Central memory CD8-positive, alpha-beta T cell (primary cell): ENCODE measurements at places on chromosomes 11 and 22.

- no peak overlapping the region for H3K4me3 ChIP-seq
- no peak for DNase-seq
- H3K4me1 ChIP-seq = peaks cover 25% of the 10 kb centered on the region
Measured at GRCh38 chr22:17949642-17950473, 74.5 kb downstream of the MICAL3 start.

DNA sequence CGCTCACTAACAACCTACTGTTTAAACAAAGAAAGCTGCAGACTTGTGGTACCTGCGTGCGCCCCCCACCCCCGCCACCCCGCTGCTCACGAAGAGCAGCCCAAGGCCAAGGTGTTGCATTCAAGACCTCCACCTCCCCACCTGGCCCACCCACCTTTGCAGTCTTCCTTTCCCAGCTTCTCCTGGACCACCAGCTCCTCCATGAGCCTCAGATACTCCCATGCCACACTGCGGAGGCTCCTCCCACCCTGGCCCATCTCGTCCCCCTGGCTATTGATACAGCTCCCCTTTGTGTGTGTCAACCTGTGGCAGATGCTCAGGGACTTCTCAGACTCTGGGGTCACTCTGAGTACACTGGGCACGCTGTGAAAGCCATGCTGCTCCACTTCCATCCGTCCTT, 3.9 kb downstream of the CDPF1 start:
- no peak overlapping the region for H3K4me3 ChIP-seq
- no peak overlapping the region for H3K27ac ChIP-seq
- peaks cover 10% of the 10 kb centered on the region for H3K36me3 ChIP-seq

DNA sequence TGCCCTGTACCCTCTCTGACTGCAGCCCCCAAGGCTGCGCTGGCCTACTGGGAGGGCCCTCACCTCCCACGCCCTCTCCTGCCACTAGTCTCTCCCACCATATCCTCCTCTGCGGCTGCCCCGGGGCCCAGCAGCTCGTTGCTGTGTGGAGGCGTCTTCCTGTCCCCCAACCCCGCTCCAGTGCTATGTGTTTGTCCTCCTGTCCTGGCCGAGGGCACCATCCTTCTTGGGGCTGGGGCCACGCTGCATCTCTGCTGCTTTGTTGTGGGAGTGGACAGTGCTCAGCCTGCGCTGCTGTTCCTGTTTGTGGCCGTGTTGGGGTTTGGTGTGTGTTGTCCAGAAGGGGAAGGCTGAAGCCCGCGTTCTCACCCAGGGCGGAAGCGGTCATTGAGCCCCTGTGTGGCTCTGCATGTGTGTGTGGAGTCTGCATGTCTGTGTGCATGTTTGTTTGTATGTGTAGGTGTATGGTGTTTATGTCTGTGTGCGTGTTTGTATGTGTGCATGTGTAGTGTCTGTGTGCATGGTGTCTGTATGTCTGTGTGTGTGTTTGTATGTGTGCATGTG, 15.7 kb downstream of the TPCN2 start:
- peaks cover 2% of the 10 kb centered on the region for H3K36me3 ChIP-seq
- no peak overlapping the region for H3K4me3 ChIP-seq
- no peak for DNase-seq

DNA sequence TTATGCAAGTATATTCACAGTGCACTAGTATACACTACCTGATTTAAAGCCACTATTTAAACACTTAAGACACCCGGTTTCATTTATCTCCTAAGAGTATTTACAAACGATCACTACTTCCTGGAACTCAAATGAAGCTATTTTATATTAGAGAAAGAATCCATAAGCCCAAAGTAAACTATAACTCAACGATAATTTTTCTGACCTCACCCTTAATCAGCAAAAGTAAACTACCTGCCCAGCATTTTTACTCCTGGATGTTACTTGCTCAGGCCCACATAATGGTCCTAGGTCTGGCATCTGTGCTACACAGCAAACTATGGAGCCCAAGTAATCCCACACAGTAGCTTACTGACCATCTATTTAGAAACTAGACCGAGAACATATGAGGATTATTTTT, 33.4 kb downstream of the TSG101 start:
- no peak for DNase-seq
- H3K4me1 ChIP-seq = peaks cover 28% of the 10 kb centered on the region

- no peak for DNase-seq
- H3K27ac ChIP-seq = no peak overlapping the region
- no peaks in the 10 kb centered on the region for H3K36me3 ChIP-seq
- H3K4me1 ChIP-seq = peaks cover 13% of the 10 kb centered on the region
Measured at GRCh38 chr11:9225748-9226298, 39.3 kb downstream of the DENND5A start.

DNA sequence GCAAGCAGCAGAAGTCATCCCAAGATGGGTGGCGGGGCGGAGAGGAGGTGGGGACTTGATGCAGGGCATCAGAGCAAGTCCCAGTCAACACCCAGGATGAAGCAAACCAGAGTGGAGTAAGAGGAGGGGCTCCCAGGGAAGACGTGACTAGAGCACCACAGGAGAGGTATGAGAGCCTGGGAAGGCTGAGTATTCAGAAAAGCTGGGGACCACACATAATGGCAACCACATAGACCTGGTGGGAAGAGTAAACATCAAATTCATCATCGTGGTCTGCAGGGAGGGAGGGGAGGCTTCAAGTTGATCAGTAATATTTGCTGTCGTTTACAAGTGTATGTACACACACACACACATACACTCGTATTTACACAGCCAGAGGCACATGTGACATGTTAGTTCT, 60.7 kb upstream of the CLTCL1 start:
- peaks cover 5% of the 10 kb centered on the region for H3K4me1 ChIP-seq
- H3K4me3 ChIP-seq = no peak overlapping the region
- H3K27me3 ChIP-seq = no peaks in the 10 kb centered on the region
- peaks cover 41% of the 10 kb centered on the region for H3K36me3 ChIP-seq
- no peak for DNase-seq

GRCh38 chr11:65958774-65959420, 2.6 kb upstream of the SART1 start:
- peaks cover 28% of the 10 kb centered on the region for H3K4me1 ChIP-seq
- no peaks in the 10 kb centered on the region for H3K27me3 ChIP-seq
- no peak overlapping the region for H3K27ac ChIP-seq
